ENCODE measurements at places on chromosomes 16 and 17. TPM values are rescaled to one million over a fixed set of nuclear protein-coding genes. Genes with fewer than 3 reads are reported as not detected.

- no peak for DNase-seq
Observed at GRCh38 chr17:46063241-46063640, 64.2 kb downstream of the STH start.

DNA sequence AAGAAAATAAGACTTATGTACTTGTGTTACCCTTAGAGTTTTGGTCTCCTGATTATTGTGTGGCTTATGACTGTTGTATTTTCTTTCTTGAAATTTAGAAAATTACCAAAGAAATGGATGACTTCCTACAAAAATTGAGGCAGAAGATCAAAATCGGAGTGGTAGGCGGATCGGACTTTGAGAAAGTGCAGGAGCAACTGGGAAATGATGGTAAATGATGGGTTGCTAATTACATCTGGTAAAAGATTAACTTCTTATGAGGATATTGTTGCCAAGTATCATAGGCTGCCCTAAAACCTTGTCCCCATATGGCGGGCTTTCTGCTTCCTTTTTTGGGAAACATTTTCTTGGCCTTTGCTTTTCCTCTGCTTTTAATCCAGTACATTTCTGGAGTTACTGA, 4.1 kb downstream of the PMM2 start:
- no peak for DNase-seq

- DNase-seq, result no peak
Observed at GRCh38 chr17:21288571-21289017, 4.1 kb downstream of the MAP2K3 start.

GRCh38 chr16:11408216-11408615, 63.0 kb downstream of the RMI2 start:
- no peak for DNase-seq

DNA sequence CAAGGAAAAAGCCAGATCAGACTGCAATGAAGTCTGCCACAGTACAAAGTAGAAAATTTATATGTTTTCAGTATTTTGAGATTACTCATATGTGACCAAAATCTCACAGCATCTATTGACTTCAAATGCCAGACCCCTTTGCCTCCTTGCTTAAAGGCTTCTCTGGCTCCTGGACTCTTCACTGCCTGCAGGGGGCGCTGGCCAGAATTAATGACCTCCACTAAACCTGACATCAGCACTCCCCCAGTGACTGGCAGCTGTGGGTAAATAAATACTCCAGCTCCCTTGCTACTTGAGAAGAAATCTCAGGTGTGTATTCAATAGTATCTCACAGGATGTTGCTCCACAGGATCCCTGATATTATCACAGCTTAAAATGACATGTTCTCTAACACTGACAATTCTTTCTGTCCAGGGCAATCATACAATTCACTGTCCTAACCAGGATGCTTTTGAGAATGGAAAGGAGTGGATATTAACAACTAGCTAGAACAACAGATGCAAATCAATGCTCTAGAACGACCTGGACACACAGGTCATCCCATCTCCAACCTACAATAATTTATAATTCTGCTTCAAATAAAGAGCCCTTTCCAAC, 4.0 kb downstream of the BECN1 start:
- DNase-seq, result peak; percentile 71

- no peak for DNase-seq
Observed at GRCh38 chr17:2271985-2272702, 31.4 kb downstream of the SMG6 start.

DNA sequence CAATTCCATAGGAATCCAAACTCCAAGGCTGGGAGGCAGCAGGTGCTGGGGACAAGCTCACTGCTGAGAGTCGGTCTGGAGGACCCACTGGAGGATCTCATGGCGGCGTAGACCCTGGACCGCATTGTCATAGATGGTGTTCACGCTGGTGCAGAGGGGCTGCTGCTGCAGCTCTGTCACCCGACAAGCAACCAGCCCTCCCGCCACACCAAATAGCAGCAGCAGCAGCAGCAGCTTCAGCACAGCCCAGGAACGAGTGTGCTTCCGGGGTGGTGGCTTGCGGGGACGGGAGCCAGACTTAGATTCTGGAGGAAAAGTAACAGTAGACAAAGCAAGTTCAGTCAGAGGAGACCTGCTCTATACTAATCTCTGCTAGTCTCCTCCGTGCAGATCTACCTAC, 9.9 kb downstream of the EME1 start:
- no peak for DNase-seq

- DNase-seq, result no peak
Observed at GRCh38 chr16:60241671-60242070, 1507.6 kb upstream of the GOT2 start.

DNA sequence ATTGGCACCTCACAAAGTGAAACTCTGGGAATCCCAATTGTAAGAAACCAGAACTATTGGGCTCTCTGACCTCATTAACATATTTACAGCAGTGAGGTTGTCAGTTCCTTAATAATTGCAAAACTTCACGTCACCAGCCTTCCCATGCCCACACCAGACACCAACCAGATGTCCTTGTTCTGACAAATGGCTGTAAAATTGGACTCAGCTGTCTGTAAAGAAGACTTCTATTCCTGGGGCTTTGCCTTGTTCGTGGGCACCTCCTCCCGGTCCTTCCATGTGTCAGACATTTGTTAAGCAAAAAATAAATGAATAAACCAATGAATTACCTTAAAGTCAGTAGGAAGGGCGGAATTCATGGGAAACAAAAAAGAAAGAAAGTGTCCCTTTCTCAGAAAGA, 284.3 kb upstream of the CDH11 start:
- no peak for DNase-seq

DNA sequence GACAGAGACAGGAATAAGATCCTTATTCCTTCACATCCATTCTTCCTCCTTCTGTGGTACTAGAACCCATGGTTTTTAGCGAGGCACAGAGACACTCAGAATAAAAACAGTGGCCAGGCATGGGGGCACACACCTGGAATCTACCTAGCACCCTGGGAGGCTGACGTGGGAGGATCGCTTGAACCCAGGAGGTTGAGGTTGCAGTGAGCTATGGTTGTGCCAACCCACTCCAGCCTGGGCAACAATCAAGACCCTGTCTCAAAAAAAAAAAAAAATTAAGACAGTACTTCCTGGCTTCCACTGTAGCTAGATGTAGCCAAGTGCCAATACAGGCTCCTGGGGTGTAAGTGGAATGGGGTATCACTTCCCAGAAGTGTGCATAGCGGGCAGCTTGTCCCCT, 7.4 kb upstream of the SPNS1 start:
- DNase-seq, result no peak

- DNase-seq, result no peak
Observed at GRCh38 chr16:27993587-27993986, 69.9 kb downstream of the GSG1L start.

- no peak for DNase-seq
Observed at GRCh38 chr16:77897831-77898605, 109.7 kb downstream of the VAT1L start.

DNA sequence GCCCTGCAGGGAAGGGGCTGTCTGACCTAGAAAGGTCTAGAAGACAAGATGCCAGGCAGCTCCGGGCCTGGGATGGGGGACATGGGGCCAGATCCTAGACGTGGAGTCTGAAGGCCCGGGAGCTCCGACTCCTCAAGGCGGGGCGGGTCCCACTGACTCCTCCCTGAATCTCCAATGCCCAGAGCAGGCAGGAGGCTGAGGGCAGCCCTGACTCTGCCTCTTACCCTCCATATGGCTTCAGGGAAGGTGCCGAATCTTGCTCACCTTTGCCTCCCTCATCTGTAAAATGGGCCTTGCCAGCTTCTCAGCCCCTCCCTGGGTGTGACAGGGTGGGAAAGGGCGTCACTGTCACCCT, 14.8 kb downstream of the VASN start:
- no peak for DNase-seq

GRCh38 chr16:2023092-2024031, 3.3 kb upstream of the NHERF2 start:
- DNase-seq, result peak; percentile 99

- no peak for DNase-seq
Observed at GRCh38 chr17:7572338-7572587, 7.2 kb upstream of the CD68 start.

DNA sequence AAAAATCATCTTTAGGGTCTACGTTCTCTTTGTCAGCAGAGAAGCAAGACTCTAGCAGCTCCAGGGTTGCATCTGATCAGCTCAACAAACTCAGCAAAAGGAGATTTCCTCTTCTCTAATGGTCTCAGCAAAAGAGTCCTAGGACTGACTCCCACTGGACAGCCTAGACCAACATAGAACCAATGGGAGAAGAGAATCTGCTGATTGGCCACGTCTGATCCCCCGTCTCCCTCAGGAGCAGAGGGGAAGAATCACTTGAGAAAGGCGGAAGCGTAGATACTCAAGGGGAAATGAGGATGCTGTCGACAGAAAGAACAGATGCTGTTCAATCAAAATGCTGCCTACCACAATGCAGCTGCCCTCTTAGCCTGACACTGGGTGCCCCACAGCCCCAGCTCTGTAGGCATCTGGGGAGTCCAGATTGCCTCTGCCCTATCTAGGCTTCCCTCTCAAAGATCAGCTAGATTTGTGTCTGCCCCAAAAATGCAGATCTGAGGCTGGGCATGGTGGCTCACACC, 31.5 kb upstream of the EMP2 start:
- no peak for DNase-seq

- no peak for DNase-seq
Observed at GRCh38 chr16:79136955-79137354, 463.6 kb downstream of the MAF start.

DNA sequence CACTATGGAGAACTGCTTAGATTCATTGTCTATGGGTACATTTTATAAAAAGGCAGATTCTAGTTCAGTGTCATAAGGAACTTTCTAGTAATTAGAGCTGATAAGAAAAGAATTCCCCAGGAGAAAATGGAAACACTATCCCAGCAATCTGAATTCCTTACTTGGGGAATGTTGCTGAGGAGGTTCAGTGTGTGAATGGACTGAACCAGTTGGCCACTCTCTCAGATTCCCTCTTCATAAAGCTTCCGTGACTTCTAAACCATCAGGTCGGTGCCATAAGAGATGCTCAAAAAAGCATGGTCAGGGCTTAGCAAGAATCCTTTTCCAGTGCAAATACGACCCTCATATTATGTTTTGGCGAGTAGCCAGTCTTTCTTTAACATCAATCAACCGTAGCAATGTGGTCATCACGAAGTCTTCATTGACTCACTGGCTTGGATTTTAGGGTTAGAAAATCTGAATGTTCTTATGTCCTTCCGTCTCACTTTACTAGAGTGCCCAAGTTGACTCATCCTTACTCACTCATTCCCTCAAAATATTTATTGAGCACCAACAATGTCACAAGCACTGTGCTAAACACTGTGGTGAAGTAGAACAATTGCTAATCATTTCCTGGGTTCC, 102.7 kb upstream of the HLF start:
- no peak for DNase-seq

DNA sequence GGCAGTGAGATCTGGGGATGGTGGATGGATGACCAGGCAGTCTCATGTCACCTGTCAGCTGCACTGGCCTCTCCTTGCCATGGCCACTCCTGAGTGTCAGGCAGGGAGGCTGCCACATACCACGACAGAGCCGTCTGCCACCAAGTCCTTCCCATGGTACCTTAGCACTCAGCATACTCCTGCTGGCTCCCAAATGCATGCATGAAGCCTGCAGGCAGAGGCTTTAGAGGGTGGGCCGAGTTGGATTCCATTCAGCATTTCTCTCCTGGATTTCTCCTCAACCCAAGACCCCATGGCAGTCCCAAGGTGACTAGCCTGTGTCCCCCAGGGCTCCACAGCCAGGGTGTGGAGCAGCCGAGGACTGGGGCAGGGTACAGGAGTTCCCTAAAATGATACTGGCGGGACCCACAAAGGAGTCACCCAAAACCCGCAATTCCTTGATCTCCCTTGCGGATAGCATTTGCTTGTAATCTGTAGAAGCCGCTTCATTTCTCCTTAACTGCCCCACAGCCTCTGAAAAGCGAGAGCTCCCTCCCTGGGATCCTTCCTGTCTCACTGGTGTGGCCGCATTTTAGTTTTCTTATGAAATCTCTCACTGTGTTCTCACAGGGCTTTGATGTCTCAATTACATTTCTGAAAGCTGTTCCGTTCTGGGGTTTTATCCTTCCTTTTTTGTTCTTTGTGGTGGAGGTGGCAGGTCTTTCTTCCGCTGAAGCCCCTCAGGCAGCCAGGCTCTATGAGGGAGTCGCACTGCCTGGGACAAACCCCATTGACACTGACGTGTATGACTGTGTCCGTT, 141.4 kb downstream of the SOCS1 start:
- DNase-seq, result no peak

DNA sequence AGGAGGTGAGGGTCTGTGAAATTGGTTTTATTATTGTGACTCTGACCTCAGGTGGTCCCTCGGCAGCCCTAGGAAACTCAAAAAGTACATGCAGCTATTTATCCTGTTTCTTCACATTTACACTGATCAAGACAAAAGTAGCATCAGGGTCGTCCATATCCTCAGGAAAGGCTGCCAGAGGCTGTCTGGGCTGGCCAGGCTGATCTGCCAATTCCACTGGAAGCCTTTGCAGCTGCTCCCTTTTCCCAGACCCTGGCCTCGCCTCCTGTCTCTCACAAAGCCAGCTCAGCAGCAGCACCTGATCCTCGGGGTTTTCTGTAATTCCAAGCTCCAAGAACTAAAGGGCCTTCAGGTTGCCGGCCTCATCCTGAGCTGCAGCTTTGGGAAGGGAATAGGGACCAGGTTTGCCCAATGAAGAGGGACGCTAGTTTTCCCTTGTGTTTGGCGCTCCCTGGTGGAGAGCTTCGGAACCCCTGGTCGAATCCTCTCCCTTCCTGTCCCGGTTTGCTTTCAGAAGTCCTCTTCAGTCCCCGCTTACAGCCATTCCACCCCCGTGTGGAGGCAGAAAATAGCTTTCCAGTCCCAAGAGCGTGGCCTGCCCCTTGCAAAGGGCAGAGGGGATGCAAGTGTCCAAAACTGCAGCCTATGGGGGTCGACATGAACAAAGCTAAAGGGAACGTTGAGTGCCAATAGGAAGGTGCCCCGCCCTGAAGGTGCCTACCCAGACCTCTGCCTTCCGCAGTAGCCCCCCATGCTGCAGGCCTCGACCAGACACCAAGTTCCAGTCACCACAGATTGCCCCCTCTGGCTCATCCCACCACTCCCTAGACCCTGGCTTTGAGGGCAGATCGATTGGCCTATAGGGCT, 13.4 kb downstream of the MFSD6L start:
- DNase-seq, result peak; percentile 82

DNA sequence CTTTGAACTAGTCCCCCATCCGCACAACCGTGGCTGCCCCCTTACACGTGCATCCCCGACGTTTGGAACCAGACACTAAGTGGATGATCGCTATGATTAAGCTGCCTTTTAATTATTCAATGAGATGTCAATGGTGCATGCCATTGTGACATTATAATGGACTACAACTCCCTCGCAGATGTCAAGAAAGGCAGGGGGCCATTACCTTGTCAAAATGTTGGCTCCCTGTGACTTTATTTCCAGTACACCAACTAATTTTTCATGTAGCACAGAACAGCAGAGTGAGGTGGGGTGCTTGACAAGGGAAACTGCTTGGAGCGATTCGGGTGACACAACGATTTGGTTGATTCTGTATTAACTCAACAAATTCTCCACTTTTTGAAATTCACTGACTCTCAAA, 26.5 kb downstream of the ASIC2 start:
- DNase-seq, result no peak

Gene TBX2
- total RNA-seq, result 3.1 TPM

Gene NUDT21
- 43.9 TPM for total RNA-seq

Gene SPNS2
- total RNA-seq, result 4.9 TPM

Gene TP53TG3F
- total RNA-seq, result not detected

Gene SPATA32
- total RNA-seq, result not detected

Gene KRTAP4-4
- total RNA-seq, result not detected

Gene KRTAP4-2
- total RNA-seq, result not detected

Gene SLFN11
- 18.7 TPM for total RNA-seq

Gene ANKS3
- total RNA-seq, result 14.0 TPM

Gene MVD
- 73.4 TPM for total RNA-seq

Gene UTS2R
- total RNA-seq, result not detected

Gene KRTAP2-2
- total RNA-seq, result not detected
